ENCODE measurements at places on chromosomes 1 and 21.

- DNase-seq: no peak
Observed at GRCh38 chr1:205199931-205200299, 11.6 kb downstream of the DSTYK start.

- DNase-seq: no peak
Observed at GRCh38 chr1:64060611-64061302, 142.7 kb upstream of the UBE2U start.

DNA sequence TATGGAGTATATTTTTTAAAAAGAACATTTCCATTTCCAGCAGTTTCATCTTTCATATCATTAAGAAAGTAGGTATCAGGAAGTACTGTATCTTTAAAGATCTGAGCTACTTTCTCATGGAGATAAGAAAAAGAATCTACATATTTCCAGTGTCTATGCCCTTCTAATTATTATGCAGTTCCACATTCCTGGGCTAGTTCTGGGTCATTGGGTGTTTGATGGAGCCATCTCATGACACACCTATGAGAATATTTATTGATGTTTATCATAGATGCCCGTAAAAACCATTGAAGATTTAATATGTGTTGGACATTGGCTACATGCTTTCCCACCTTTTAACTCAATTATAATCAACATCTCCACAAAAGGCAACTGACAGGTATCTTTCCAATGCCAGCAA, 21.0 kb downstream of the LCE4A start:
- DNase-seq: no peak

DNA sequence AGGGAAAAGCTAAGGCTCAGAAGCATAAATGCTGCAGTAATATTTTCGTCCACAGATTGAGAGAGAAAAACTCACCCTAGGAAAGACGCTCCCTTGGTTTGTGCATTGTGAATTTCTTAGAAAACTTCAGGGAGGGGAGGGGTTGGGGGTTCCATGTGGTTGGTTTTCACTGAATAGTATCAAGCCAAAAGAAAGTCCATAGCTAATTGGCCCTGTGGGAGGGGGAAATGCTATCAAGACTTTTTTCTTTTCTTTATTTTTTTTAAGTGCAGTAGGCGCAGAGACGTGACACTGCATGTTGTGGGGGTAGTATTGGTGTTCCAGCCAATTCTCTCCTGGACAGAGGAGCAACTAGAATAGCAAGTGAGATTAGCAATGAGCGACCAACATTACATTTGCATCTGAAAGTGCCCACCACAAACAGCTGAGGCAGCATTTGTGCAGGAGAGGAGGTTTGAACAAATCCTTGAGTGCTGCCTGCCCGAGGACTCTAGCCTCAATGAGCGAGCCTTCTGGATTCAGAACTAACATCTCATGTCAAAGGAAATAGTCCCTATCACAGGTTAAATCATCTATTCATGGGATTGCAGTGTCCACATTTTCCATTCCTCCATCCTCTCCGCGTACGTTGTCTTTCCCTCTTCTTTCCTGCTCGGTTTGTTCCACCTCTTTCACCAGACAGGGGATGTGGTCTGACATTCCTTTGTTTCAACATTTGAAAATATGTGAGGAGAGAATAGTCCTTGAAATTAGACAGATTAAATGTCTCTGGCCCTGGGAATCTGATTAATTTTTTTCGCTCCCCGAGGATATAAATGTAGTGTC, 118.0 kb upstream of the MARK1 start:
- DNase-seq: no peak

DNA sequence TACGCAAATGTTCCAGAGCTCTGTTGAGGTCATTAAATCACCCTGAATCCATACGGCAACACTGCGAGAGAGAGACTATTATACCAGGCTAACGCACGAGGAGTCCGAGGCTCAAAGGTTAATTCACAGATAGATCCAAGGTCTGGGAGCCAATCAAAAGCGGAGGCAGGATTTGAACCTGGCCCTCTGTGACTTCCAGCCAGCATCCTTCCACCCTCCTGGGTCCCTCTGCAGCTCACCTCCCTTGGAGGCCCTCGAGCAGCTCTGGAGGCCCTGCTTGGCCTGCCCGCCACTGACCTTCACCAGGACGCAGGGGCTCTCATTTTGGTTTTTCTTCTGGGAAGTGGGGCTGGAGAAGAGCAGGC, 42.1 kb downstream of the KIAA1614 start:
- DNase-seq: no peak

DNA sequence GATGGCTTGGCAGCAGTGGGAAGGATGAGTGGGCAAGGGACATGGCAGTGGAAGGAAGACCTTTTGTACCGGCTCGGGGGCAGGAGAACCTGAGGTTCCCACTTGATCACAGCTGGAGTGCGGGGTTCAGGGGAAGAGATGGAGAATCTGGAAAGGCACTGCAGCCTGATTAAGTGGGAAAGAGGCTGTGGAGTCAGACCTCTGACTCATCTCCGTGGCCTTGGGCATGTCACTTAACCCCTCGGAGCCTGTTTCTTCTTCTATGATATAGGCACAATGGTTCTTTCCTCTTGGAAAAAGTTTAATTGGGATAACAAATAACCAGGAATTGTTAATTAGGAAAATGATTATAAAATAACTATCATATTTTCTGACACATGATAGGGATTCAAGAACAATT, 13.1 kb upstream of the TMEM61 start:
- peak; percentile 31 for DNase-seq

DNA sequence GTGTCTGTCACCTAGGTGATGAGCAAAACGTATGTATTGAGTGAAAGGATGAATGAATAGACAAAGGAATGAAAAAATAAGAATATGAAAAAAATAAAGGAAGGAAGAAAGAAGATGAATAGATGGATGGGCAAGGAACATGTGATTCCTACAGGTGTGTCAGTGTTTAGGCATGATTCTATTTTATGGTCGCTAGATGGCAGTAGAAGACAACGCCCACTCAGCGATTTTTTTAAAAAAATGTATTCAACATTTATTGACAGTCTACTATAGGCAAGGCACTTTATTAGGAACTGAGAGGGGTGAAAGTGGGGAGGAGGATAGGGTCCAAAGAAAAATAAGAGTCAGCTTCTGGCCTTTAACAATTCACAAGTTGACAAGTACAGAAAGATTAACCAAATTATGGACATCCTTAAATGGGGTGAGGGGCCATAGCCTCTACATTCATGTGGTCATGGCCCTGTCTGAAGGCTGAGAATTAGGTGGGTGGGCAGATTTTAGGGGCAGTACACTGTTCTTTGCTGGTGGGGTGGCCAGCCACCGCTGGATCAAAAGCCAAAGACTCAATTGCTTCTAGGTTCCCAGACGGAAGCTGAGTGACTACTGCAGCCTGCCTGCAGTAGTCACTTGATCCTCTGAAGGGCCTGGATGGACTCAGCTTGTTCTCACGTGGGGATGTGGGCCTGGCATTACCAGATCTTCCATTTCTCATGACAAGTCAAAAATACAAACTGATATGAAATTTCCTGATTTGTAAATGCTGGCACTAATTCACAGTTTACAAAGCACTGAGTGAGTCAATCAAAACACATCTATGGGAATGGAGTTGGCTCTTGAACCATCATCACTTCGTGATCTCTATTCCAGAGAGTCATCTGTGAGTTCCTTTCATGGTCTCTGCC, 83.9 kb downstream of the FASLG start:
- peak; percentile 32 for DNase-seq

DNA sequence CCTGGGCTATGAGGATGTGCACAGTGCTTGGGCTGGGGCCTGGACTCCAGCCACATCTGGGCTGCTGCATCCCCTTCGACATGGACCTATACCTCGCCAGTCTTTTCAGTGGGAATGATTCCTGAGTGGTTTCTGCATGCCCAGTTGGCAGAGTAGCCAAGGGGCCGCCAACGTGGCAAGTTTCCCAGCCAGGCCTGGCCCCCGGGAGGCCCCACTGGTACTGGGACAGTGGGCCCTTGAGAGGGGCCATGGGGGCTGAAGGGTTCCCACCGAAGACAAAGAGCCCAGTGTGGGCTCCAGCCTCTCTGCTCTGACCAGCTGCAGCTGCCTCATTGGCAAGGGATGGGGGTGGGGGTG, 15.4 kb downstream of the RAP1GAP start:
- no peak for DNase-seq

DNA sequence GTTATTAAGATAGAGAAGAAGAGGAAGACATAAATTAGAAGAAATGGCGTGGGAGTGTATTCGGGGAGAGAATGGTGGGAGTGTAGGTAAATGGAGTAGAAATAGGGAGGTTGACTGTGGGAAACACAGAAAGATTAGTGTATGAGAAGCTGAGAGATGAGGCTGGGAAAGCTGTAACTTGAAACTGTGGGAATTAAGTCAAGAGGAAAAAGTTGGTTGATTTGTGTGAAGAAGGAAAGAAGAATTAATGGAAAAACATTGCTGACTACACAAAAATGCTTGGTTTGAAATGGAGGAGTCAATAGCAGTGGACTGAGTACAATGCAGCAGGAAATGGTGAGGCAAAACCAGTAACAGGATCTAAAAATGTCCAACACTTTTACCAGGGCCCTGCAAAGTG, 448.3 kb downstream of the PTPRC start:
- DNase-seq: no peak

GRCh38 chr1:20192364-20192763, 6.0 kb upstream of the PLA2G2C start:
- DNase-seq: no peak

DNA sequence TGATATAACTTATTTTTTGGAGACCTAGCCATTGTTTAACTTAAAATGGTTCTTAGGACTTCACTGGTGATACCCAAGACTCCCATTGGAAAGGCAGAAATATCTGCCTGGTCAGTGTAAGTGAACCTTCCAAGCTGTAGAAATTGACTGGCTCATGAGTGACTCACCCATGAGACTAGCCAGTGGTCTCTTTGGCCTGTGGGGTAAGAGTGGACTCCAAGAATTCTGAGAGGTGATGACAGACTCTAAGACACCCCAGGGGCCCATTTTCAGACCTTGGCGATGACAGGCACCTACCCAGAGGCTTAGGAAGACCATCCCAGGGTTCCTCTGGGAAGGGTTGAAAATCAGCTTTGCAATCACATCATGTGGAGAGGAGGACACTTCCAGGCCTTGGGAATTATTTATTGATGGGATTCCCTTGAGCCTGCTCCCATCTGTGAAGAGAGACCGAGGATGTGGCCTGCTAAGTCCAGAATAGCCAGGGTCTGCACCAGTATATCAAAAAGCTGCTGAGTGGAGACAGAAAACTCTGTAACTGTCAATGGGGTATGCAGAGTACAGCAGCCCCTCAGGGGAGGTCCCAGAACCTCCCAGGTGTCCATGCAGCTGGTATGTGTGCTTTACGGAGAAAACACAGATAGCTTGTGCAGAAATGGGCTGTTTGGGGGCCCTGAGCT, 78.9 kb downstream of the KAZN start:
- DNase-seq: no peak

DNA sequence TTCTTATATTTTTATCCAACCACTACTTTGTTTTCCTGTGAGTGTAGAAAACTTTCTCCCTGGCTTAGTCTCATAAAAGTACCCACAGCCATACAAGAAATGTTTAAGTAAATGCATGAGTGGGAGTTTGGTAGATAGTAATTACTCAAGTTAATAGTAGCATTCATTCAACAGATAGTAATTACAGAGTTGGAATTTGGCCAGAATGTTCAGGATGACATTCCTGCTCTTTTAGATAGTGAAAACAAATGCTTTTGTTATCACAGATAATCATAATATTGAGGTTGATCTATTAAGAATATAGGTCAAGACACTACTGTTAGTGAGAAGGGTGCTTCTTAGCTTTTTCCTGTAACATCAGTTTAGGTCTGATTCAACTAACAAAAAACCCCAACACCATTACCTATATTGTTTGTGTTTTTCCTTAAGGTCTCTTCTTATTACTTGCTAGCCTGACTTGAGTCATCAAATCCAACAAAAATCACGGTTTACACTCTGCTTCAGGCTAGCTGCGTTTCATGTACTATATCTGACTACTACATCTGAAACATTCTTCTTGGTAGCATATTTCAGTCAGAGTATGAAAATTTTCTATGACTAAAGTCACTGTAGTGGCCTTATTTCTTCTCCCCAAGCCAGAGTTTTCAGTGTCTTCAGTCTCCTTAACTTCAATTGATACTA, 163.7 kb downstream of the HS2ST1 start:
- no peak for DNase-seq

GRCh38 chr1:187734427-187734826, 905.7 kb downstream of the PLA2G4A start:
- DNase-seq: no peak

DNA sequence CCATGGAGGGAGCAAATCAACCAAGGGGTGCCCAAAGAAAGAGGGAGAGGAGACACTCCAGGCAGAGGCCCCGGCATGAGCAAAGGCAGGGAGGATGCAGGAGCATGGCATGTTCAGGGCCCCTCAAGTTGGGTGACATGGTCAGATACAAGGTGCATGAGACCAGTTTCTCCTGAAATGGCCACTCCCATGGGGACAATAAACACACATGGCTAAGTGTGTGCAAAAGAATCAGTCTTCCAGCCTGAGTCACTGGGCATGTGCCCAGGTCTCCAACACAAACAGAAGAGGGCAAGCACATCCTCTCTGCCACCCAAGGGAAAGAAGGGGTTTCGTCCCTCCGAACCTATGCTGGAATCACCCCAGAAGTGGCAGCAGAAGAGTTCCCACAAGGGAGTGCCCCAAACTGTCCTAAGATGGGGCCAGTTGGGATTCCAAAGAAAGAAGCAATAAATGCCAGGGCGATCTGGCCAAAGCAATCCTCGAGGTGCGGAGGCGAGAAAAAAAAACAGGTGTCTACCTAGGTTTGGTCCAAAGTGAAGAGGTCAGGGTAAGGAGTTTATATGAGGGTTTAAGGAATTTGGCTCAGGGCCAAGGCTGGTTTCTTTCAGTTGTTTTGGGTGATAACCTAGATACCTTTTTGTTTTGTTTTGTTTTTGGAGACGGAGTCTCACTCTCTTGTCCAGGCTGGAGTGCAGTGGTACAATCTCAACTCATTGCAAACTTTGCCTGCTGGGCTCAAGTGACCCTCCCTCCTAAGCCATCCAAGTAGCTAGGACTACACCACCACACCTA, 13.2 kb downstream of the CASP9 start:
- DNase-seq: no peak

- DNase-seq: no peak
Observed at GRCh38 chr1:51910221-51911000, 31.9 kb upstream of the NRDC start.

- no peak for DNase-seq
Observed at GRCh38 chr1:228134591-228134990, 5.5 kb upstream of the GUK1 start.

GRCh38 chr1:89721351-89721750, 88.4 kb downstream of the LRRC8C start:
- DNase-seq: peak; percentile 63

GRCh38 chr21:42174173-42174572, 44.8 kb upstream of the ABCG1 start:
- no peak for DNase-seq

DNA sequence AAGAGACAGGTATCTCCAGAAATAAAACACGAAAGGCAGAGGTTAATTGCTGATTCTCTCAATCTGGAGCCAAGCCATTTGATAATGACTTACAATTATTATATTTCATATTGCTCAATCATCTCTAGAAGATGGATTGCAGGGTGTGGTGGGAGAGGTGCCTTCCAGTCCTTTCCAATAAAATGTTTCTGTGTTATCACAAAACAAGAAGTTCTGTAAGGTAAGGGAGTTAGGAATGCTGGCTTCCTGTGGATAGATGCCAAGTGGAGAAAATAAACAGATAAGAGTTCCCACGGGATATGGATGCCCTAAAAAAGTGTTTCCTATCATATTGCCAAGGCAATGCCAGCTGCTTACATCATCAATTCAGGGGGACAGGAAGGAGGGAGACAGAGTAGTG, 7.2 kb upstream of the CCN1 start:
- DNase-seq: no peak
